NCI-H1417 treated with DMSO at 0.1 percent for 48 hours (cell line): ENCODE measurements at places on chromosomes 16 and 17.
A peak's percentile ranks its signal among the peaks of the same experiment; 100 is the strongest.

DNA sequence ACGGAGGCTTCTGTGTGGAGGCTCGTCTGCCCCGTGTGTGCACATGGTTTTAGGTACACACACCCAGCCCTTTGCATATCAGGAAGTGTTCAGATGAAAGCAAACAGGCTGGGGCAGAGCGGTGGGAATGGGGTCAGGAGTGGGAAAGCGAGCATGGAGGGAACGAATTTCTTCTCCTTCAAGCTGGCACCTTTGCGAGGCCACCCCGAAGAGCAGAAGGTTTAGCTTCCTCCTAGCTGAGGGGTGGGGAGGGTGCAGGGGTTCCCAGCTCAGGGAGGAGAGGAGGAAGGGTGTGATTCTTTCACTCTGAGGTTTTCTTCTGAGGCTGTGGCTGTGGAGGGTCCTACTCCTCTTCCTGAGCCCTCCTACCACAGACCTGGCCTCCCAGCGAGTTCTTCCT is 83.6 kb downstream of the ABR start:
- no peak for DNase-seq

DNA sequence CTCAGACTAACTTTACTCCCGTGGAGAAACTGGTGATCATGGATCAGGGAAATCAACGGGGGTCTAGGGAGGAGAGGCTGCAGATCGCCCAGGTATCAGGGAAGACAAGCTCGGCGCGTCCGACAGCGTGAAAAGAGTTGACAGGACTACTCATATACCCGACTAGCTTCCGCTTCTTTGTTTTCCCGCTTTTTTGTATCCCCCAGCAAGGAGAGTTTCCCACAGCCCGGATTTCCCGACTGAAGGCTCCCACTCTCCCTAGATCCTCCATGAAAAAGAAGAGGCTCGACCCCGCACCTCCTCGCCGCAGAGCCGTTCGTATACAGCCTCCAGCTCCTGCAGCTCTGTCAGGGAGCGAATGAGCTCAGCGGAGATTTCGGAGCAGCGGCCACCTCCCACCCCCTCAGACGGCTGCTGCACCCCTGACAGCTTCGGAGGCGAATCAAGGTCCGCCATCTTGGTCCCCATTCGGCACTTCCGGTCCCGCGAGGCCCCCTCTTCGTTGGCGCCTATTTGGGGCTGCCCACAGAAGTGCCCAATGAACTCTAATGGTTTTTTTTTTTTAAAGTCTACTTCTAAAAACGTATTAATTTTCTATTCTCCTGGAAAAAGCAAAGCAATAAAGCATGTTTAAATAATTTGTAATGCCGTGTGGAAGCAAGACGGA is at the start of gene COG4:
COG4 (minus strand) TSS at position 479 of the 667 bp plus-strand sequence; CDS start at position 468, 11 bp downstream.
- peak; percentile 75 for DNase-seq

DNA sequence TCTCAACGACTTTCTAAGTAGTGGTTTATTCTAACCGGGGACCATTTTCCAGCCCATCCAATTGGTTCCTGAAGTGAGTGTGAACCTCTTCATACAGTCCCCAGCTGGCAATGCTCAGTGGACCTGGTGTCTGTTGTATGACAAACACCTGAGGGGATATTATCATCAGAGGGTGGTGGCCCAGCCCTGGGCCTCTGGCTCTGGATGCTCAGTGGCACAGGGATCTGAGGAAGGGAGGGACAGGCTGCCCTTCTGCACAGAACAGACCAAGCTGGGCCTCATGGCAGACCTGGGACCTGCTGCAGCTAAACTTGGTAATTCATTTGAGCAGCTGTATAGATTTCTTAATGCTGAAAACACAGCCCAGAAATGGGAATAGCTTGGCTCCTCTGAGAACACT is 72.6 kb downstream of the IRX5 start:
- no peak for DNase-seq

GRCh38 chr16:3019594-3020246 is 448 bp upstream of the TNFRSF12A start:
- no peak for DNase-seq

DNA sequence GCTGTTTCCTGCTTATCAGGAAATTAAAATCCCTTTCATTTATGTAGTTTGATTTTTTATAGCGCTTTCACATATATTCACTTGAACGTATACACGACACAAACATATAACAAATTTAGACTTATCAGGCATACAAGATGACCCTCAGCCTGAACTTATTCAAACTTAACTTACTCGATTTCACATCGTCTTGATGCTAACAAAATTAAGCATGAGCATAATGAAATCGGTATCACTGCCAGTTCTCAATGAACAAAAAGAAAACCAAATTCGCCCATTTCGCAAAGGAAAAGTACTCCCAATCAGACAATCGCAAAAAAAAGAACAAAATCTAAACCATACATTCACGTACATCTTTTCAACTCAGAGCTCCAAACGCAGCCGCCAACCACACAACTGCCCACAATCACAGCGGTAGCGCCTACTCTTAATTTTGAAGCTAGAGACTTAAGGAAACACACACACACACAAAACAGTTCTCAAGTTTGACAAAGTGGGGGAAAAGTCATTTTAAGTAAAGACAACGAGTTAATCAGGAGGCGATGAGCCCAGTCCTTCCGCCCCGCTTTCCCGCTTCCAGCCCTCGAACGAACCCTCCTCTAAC is 1.1 kb downstream of the GJC1 start:
- DNase-seq, result no peak
